Glomerular endothelial cell (primary cell): ENCODE measurements at places on chromosomes 4 and X. TPM values are rescaled to one million over a fixed set of nuclear protein-coding genes. Genes with fewer than 3 reads are reported as not detected.

The MAMLD1 gene
- 3.6 and 4.9 TPM in 2 replicates for total RNA-seq

The CSAG2 gene
- not detected in 2 replicates for total RNA-seq

The ZNF630 gene
- 2.0 TPM in 2 replicates for total RNA-seq

The HERC5 gene
- total RNA-seq, result 1.7 and 5.0 TPM in 2 replicates

The CXCL9 gene
- total RNA-seq, result not detected in 2 replicates

The FAM47A gene
- not detected in 2 replicates for total RNA-seq

The IGSF1 gene
- total RNA-seq, result 0.70 and 1.7 TPM in 2 replicates

The GCNA gene
- 0.15 and 2.5 TPM in 2 replicates for total RNA-seq

The POLN gene
- total RNA-seq, result 1.6 and 2.1 TPM in 2 replicates

The SLC9B2 gene
- 17.3 and 18.8 TPM in 2 replicates for total RNA-seq

The CHST7 gene
- 33.1 and 35.4 TPM in 2 replicates for total RNA-seq

The VCX gene
- not detected in 2 replicates for total RNA-seq

The FSTL5 gene
- total RNA-seq, result 0.18 TPM in 1 of 2 replicates, not detected in the other

DNA sequence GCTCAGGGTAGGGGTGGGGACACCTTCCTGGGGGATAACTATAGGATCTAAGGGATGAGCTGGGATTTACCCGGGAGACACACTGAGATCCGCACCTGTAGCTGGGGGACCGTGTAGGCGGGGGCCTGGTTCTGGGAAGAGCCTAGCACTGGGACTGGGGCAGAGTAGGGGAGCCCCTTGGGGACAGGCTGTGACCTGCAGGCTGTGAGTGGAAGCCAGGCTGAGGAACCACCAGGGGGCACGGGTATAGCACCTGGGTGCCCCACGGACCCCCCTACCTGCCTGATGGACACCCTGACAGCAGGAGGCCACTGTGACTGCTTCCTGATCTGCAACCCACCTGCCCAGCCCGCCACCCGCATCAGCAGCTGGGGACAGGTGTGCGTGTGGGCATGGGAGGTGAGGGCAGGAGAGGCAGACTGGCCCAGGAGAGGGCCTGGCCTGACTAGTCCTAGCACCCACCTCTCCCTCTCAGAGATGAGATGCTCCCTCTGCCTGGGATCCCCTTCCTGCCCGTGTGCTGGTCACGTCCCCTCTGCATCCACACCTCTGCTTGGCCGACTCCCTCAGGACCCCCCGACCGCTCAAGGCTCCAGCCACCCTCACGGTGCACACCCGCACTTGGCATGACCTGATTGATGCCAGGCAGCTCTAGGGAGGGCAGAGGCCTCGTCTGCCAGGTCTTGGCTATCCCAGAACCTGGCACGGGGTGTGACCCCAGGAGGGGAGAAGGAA is 94.2 kb upstream of the NKX1-1 start:
- DNase-seq, result no peak

GRCh38 chr4:142815834-142816233 is 30.3 kb downstream of the INPP4B start:
- no peak for DNase-seq

GRCh38 chr4:112085156-112086035 is 59.9 kb upstream of the FAM241A start:
- no peak for DNase-seq

- DNase-seq, result no peak
Observed at GRCh38 chrX:106987488-106987887, 12.5 kb downstream of the MORC4 start.

GRCh38 chr4:70895405-70895804 is 6.8 kb upstream of the MOB1B start:
- no peak for DNase-seq

- DNase-seq, result no peak
Observed at GRCh38 chr4:1217366-1217765, 31.6 kb downstream of the CTBP1 start.

GRCh38 chr4:161823450-161823849 is 340.4 kb downstream of the FSTL5 start:
- DNase-seq, result no peak

DNA sequence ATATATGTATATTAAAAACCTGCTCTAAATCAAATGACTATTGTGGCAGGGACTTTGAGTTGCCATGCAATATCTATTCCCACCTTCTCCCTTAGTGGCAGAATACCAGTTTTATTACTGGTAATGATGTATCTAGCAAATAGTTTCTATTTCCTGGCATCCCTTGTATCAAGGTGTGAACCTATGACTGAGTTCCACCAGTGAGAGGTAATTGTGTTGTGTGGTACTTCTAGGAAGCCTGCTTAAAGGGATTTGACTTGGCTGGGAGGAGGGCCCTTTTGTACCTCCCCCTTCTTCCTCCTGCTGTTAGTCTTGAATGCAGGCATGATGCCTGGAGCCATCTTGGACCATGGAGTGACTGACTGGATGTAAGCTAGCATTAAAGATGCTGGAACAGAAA is 65.4 kb upstream of the DYNLT3 start:
- no peak for DNase-seq

- DNase-seq, result no peak
Observed at GRCh38 chr4:150238591-150238990, 160.3 kb downstream of the DCLK2 start.

GRCh38 chr4:52659001-52659721 is at the start of gene USP46:
TSS of gene USP46 (minus strand) at chr4:52659301. CDS start at chr4:52659150, 151 bp downstream.
- no peak for DNase-seq

GRCh38 chrX:65706041-65706828 is 38.8 kb downstream of the MSN start:
- peak; percentile 72 for DNase-seq

DNA sequence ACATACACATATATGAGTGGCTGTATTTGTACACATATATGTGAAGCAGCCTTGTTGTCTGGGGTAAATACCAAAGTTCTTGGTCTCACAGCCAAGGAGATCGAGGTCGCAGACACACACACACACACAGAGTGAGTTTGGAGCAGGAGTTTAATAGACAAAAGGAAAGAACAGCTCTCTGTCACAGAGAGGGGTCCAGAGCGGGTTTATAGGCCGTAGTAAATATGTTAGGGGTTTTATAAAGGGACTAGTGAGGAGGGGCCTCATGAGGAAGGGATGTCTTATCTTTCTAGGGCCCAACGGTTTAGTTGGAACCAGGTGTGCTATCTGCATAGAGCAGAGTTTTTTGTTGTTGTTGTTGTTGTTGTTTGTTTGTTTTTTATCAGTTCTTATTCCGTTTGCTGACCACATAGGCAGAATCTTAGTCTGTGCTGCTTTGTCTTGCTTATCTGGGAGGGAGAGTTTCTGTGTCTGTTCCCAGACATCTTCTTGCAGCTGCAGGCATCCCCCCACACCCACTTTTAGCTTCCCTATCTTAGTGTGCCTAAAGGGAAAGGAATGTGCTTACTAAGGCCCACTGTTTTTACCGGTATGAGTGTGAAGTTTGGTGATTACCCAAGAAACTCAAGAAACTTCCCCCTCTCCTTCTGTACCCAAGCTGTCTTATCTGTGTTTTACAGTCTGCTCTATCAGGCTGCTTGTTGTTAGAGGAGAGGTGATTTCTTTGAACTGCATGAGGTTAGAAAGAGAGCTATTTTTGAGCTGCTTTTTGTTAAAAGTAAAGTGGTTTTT is 91.9 kb downstream of the TENT5D start:
- DNase-seq, result no peak

DNA sequence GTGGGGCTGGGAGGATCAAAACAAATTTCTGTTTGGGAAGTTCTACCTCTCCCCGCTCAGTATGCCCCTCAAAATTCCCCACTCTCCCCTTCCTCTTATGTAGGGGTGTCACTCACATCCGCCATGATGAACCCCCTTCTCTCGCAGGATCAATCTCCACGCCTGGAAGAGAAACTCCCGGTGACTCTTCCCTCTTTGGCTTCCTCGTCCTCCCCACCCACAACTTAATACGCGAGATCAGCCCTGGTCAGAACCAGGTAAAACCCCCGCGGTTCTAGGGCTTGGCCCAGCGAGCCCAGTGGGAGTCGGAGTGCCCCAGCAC is 427 bp downstream of the LAMTOR3 start:
- no peak for DNase-seq

GRCh38 chrX:110987292-110987691 is 108.7 kb upstream of the PAK3 start:
- DNase-seq, result no peak

GRCh38 chr4:40662962-40663604 is 33.4 kb upstream of the RBM47 start:
- DNase-seq, result no peak

DNA sequence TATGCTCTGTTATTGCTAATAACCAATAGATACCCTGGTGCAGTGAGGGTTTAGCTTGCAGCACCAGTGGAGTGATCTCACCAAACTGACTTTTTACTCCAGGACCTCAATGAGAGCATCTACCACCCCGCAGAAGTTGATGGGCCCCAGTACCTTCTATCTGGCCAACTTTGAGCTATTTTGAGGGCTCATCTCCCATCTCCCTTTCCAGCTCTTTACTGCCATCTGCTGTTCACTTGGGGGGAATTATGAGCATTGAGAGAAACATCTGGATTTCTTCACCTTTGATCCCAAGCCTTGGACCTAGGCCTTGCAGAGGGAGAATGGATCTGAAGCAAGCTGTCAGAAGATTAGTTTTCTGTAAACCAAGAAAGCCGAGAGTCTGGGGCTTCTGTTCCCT is 143.6 kb downstream of the TMEM164 start:
- no peak for DNase-seq

- DNase-seq, result no peak
Observed at GRCh38 chrX:136201601-136202000, 49.6 kb downstream of the MAP7D3 start.

DNA sequence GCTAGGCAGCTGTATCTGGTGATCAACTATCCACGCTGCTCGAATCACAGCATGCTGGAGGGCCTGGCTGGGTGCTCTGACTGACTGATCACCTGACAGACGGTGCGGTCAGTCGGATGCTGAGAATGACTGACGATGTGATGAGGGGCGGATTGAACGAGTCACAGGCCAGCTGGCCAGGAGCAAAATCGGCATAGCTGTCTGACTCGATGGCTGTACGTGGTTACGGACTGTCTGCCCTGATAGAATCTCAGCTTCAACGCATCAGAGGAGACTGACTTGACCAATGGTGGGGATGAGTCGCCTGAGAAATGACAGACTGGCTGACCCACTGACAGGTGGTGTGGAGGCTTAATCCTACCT is 1.0 kb upstream of the SUV39H1 start:
- DNase-seq, result no peak
